HFFc6 (cell line): ENCODE measurements at places on chromosomes 11 and 22.

DNA sequence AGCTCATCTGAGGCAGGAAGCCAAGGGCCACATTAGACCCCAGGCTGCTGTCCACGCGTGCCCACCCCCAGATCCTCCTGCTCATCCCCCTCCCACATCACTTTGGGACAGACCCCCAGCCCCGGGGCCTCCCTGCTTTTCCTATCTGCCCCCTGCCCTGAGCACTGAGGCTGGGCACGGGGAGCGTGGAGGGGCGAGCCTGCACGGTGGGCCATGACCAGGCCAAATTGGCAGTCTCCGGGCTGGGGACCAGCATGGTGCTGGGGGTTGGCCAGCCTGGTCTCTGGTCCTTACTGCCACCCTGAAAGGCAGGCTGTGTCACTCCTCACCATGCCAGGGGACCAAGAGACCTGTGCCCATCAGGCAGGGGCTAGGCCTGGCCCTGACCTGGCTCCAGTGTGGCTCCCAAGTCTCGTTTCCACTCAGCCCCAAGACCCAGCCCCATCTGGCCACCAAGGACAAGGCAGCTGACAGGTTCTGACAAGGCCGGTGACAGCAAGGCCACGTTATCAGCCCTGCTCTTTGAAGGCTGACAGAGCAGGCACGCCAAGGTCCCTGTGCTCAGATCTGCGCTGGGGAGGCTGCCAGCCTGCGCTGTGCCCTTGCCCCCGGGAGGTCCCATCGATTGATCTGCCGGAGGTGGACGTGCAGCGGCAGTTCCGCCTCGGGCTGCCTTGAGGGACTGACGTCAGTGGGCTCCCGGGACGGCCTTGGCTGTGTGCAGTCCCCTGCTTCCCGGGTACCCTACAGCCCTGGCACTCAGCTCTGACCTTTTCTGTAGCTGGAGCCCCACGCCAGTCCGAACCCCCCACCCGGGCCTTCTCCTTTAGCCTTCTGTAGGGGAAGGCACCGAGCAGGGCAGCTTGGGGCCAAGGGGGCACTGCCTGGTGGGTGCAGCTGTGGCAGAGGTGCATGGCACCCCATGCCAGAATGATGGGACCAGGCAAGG lies 3.6 kb downstream of the TNNI2 start:
- H3K27me3 ChIP-seq, result peaks cover 25% of the 10 kb centered on the region
- H3K36me3 ChIP-seq, result no peaks in the 10 kb centered on the region
- H3K4me3 ChIP-seq, result no peak overlapping the region
- H3K4me1 ChIP-seq, result no peaks in the 10 kb centered on the region; the same call in 1 of the 2 replicates

GRCh38 chr11:107545101-107545514 lies 20.4 kb downstream of the ALKBH8 start:
- peak overlapping the region; percentile 43 for H3K27ac ChIP-seq
- no peaks in the 10 kb centered on the region for H3K27me3 ChIP-seq
- H3K4me3 ChIP-seq, result peak overlapping the region; percentile 12; the same call in 1 of the 2 replicates
- peaks cover 22% of the 10 kb centered on the region for H3K4me1 ChIP-seq
- peak; percentile 35 for DNase-seq

DNA sequence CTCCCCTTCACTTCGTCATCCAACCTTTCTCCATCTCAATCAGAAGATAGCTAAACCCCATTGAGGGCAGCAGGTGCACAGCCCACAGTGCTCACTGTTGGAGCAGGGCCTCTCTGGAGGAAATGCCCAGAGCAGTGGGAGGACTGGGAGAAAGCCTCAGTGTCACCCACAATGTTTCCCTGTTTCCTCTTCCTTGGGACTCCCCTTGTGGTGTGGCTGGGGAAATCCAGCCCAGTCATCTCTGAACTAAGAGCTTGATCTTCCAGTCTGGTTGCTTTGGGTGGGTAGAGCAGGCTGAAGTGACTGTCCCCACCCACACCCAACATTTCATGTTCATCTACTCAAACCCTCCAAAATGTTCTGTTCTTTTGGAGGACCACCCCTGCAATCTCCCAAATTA lies 29.8 kb upstream of the EED start:
- H3K36me3 ChIP-seq, result no peaks in the 10 kb centered on the region
- no peaks in the 10 kb centered on the region for H3K27me3 ChIP-seq
- no peak overlapping the region for H3K27ac ChIP-seq
- no peak for DNase-seq

- DNase-seq, result peak; percentile 67
- H3K27me3 ChIP-seq, result no peaks in the 10 kb centered on the region; the same call in 1 of the 2 replicates
- H3K4me3 ChIP-seq, result peak overlapping the region; percentile 87
- H3K4me1 ChIP-seq, result peaks cover 55% of the 10 kb centered on the region
- peaks cover 28% of the 10 kb centered on the region for H3K36me3 ChIP-seq
- H3K27ac ChIP-seq, result peak overlapping the region; percentile 95
Observed at GRCh38 chr11:65291613-65292012, 23.1 kb upstream of the CDC42EP2 start.

GRCh38 chr11:9748361-9748970 lies 84.6 kb downstream of the SWAP70 start:
- H3K4me3 ChIP-seq, result no peak overlapping the region
- H3K27me3 ChIP-seq, result no peaks in the 10 kb centered on the region; the same call in none of the 2 replicates
- DNase-seq, result peak; percentile 82
- H3K4me1 ChIP-seq, result peaks cover 50% of the 10 kb centered on the region

- no peak overlapping the region for H3K4me3 ChIP-seq
- DNase-seq, result no peak
- H3K36me3 ChIP-seq, result no peaks in the 10 kb centered on the region
- H3K4me1 ChIP-seq, result peaks cover 40% of the 10 kb centered on the region
Observed at GRCh38 chr11:112212710-112213109, 13.5 kb upstream of the PTS start.

DNA sequence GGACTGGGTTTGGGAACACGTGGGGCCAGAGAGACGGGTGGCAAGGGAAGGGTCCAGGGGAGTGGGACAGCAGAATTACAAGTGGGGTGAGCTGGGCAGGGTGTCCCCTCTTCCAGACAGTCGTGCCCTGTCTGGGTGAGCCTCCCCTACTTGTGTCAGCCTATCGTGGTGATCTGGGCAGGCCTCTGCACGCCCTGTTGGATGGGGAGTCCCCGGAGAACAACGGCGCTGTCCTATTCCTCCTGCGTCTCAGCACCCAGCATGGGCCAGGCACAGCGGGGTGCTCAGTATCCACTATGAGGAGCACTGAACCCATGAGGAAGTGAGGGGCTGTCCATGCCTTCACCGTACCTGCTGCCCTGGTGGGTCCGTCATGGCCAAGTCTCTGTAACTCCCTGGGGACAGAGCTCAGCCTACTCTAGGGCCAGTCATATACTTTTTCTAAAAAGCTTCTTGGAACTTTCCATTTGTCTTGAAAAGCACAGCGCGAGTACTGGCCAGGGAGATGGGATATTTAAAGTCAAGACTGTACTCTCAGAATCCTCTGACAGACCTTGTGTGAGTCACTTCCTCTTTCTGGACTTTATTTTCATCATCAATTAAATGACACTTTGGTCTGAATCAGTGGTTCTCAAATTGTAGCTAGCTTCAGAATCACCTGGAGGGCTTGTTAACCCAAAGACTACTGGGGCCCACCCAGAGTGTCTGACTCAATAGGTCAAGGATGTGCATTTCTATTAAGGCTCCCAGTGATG lies 81.7 kb upstream of the NECTIN1 start:
- peaks cover 27% of the 10 kb centered on the region for H3K27me3 ChIP-seq
- no peaks in the 10 kb centered on the region for H3K36me3 ChIP-seq
- H3K4me3 ChIP-seq, result no peak overlapping the region
- DNase-seq, result no peak
- H3K27ac ChIP-seq, result no peak overlapping the region
- H3K4me1 ChIP-seq, result no peaks in the 10 kb centered on the region

GRCh38 chr22:46907241-46908215 lies 145.1 kb downstream of the TBC1D22A start:
- H3K27ac ChIP-seq, result no peak overlapping the region
- DNase-seq, result no peak
- no peaks in the 10 kb centered on the region for H3K36me3 ChIP-seq
- no peak overlapping the region for H3K4me3 ChIP-seq

DNA sequence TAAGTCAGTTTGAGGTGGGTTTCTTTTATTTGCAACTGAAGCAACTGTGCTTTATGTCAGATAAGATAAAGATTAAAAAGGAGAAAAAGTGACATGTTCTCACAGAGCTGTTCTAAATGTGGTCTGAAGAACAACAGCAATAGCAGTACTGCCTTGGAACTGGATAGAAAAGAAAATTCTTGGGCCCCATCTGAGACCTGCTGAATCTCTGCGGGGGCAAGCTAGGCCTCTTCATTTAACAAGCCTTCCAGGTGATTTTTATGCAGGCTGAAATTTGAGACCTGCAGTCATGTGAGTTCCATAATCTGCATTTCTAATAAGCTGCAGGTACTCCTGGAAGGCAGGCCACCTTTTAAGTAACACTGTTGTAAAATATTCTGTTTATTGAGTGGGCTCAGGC lies 91.4 kb upstream of the CTSC start:
- H3K4me1 ChIP-seq, result no peaks in the 10 kb centered on the region
- no peak overlapping the region for H3K27ac ChIP-seq
- H3K27me3 ChIP-seq, result no peaks in the 10 kb centered on the region
- no peak overlapping the region for H3K4me3 ChIP-seq

- no peaks in the 10 kb centered on the region for H3K36me3 ChIP-seq
- no peak overlapping the region for H3K27ac ChIP-seq
- no peaks in the 10 kb centered on the region for H3K4me1 ChIP-seq
- DNase-seq, result no peak
- no peak overlapping the region for H3K4me3 ChIP-seq
Observed at GRCh38 chr11:80620867-80621266, 1180.0 kb upstream of the TENM4 start.

DNA sequence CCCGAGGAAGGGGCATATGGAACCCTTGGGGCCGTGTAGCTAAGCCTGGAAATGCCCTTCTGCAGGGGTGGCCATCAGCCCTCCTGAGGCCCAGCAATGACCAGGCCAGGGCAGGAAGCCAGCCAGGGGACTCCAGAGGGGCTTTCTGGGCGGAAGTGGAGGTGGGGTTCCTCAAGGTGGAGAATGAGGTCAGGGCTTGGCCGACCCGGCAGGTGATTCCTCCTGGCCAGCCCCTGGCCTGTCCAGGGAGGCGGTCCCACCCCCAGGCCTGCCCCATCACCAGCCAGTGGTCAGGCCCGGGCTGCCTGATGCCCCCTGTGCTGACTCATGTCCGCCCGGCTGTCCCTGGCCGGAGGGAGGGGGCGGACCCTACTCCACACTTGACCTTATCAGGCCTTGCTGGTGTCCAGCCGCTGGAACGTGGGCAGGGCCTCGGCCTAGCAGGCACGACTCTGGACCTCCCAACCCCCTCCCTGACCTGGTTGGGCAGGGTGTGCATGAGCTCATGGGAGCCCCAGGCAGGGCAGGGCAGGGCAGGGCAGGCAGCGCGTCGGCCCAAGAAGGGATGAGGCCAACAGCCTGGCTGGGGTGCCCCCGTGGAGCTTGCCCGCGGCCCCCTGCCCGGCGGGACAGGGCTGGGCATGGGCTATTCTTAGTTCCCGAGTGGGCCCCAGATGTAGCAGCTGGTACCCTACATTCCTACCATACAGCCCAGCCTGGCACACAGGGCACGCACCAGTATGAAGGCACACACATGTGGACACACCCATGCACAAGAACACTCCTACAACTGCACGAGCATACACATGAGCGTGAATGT lies 35.9 kb downstream of the RPL3 start:
- H3K36me3 ChIP-seq, result peaks cover 4% of the 10 kb centered on the region; the same call in 1 of the 2 replicates
- H3K27me3 ChIP-seq, result no peaks in the 10 kb centered on the region; the same call in 1 of the 2 replicates
- no peak overlapping the region for H3K4me3 ChIP-seq

GRCh38 chr11:72573072-72573854 lies 101.0 kb downstream of the PDE2A start:
- no peak overlapping the region for H3K4me3 ChIP-seq
- H3K36me3 ChIP-seq, result no peaks in the 10 kb centered on the region
- DNase-seq, result peak; percentile 25
- H3K27me3 ChIP-seq, result peaks cover 5% of the 10 kb centered on the region
- H3K4me1 ChIP-seq, result peaks cover 54% of the 10 kb centered on the region
- no peak overlapping the region for H3K27ac ChIP-seq

DNA sequence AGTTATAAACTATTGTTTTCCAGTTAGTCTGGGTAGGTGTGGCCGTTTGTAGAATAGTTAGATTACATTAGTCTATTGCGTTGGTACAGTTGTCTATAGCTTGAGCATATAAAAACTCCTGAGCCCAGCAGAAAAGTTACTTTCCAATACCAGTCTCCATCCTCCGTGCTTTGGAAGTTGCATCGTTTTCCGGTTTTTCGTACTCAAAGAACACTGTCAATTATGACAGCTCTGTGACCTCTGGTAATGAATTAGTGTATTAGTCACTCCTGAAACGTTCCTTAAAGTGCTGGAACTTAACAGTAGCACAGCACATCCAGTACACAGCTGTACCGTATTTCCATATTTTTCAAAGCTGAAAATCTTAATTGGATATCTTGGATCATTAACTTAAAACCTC lies 808 bp upstream of the MSANTD2 start:
- peak overlapping the region; percentile 91 for H3K27ac ChIP-seq
- H3K4me3 ChIP-seq, result peak overlapping the region; percentile 90
- no peaks in the 10 kb centered on the region for H3K27me3 ChIP-seq
- H3K4me1 ChIP-seq, result peaks cover 35% of the 10 kb centered on the region

DNA sequence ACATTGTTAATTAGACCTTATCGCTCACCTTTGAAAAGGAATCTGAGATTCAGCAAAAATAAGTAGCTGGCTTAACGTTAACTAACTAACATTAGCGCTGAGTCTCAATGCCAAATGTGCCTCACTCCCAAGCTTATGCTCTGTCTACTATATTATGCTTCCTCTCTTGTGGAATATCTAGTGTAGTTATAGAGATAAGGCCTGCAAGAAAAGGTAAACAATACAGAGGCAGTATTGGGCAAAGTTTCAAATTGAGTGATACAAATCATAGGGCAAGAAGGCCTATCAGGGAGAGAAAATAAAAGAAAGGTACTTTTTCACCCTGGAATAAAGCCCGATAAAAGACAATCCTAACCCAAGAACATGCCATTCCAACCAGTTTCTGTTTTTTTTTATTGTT lies 61.6 kb upstream of the SLC17A6 start:
- H3K4me1 ChIP-seq, result no peaks in the 10 kb centered on the region
- H3K27ac ChIP-seq, result no peak overlapping the region
- H3K4me3 ChIP-seq, result no peak overlapping the region
- no peak for DNase-seq
- H3K27me3 ChIP-seq, result no peaks in the 10 kb centered on the region
- no peaks in the 10 kb centered on the region for H3K36me3 ChIP-seq
